ENCODE measurements at places on chromosomes 5 and 9.
A peak's percentile ranks its signal among the peaks of the same experiment; 100 is the strongest.

- DNase-seq, result no peak
Measured at GRCh38 chr5:65821966-65822365, 100.0 kb downstream of the NLN start.

DNA sequence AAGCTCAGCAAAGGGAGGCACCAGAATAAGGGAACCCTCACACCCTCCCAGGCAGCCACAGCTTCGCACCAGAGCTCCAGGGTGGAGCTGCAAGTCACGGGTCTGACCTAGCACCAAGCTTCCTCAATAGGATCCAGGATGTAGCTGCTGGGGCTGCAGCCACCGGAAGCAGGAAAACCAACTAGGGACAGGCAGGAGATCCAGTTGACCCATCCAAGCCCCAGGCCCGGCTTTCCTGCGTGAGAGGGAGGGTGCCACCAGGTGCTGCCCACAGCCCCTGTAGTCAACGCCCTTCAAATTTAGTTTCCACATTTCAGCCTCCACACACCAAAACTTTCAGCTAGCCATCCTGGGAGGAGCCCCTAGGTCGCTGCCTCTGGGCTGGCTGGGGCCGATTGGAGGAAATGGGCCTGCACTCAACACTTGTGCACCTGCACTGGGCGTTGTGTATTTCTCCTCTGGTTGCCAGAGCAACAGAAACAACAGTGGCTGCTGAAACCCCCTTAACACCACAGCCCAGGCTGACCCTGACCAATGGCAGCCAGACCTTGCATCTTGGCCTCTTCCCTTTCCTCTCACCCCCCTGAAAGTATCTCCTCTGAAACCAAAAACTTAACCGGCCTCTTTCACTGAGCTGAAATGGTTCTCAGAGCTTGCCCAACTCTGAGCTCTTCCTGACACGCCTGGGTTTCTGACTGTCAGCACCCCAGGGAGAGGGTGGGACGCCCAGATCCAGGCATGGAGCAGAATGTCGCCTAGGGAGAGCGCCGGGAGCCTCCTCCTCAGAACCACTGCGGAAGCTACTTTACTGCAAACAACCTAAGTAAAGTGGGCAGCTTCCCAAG lies 226.5 kb upstream of the MAP3K1 start:
- DNase-seq, result peak; percentile 42

DNA sequence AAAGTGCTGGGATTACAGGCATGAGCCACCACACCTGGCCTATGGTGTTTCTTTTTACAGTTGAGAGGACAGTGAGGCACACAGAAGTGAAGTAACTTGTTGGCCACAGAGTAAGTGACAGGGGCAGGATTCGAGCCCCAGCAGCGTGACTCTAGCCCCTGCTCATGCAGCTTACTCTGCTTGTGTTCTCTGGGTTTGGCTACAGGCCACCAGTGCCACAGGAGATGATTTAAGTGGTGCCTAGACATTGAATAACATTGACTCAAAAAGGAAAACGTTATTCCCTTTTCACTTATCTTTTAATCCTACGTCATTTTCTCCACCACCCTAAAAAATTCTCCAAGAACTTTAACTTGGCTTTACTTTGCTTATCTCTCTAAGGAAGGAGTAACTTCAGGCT lies 61.4 kb downstream of the SNX24 start:
- DNase-seq, result no peak

DNA sequence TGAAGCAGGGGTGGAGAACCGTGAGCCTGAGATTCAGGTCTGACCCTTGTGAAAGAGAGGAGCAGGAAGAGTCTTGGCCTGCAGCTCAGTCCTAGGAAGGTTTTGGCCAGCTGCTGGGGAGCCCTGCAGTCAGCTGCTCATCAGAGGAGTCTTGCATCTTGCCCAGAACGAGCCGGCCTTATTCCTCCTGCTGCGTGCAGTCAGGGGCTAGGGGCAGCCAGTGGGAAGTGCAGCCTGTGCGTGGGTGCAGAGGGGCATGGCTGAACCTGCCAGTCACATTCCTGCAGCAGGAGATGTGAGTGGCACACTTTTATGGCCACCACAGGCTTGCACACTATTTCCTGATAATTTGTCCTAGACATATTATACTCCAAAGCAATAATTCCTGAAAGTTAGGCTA lies 278.7 kb downstream of the NPR3 start:
- no peak for DNase-seq

- DNase-seq, result no peak
Measured at GRCh38 chr5:32726086-32726557, 15.0 kb downstream of the NPR3 start.

DNA sequence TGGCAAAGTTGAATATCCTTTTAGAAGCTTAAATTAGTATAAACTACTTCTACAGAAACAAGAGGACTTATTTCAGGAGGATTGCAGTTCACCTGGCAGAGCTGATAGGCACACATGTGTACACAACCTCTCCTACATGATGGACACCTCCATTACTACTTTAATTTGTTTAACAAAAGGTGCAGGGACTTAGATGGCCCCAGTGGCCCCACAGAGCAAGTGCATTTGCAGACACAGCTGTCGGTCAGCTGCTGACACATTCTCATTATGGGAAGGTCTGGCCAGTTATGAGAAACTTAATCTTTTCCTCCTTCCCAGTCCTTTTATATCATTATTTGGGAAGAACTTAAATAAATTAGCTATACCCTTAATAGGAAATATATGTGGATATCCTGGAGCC lies 28.3 kb downstream of the TDRD7 start:
- no peak for DNase-seq

- no peak for DNase-seq
Measured at GRCh38 chr9:121902461-121903135, 190.5 kb downstream of the TTLL11 start.

- no peak for DNase-seq
Measured at GRCh38 chr9:93587651-93588347, 11.4 kb downstream of the PHF2 start.

- DNase-seq, result no peak
Measured at GRCh38 chr5:138663009-138663408, 87.8 kb upstream of the HSPA9 start.

DNA sequence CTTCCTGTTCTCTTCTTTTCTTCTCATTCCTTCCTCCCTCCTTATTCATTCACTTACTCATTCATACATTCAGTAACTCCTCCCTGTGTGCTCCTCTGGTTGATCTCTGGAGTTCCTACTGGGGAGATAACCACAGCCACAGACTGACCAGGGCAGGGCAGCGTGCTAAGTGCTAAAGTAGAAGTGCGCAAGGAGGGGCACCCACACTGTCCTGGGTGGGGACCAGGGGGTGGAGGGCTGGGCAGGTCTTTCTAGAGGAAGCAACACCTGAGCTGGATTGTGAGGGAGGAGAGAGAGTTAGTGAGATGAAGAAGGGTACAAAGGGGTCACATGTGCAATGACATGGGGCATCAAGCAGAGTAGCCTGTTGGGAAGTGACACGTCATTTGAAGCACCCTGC lies 13.8 kb downstream of the ENHO start:
- no peak for DNase-seq

- no peak for DNase-seq
Measured at GRCh38 chr5:14009575-14009974, 65.1 kb upstream of the DNAH5 start.

GRCh38 chr9:105836936-105837660 lies 142.8 kb downstream of the TMEM38B start:
- no peak for DNase-seq

GRCh38 chr9:120937127-120937526 lies 10.5 kb upstream of the TRAF1 start:
- DNase-seq, result no peak

GRCh38 chr9:110762783-110763182 lies 94.2 kb downstream of the MUSK start:
- no peak for DNase-seq

DNA sequence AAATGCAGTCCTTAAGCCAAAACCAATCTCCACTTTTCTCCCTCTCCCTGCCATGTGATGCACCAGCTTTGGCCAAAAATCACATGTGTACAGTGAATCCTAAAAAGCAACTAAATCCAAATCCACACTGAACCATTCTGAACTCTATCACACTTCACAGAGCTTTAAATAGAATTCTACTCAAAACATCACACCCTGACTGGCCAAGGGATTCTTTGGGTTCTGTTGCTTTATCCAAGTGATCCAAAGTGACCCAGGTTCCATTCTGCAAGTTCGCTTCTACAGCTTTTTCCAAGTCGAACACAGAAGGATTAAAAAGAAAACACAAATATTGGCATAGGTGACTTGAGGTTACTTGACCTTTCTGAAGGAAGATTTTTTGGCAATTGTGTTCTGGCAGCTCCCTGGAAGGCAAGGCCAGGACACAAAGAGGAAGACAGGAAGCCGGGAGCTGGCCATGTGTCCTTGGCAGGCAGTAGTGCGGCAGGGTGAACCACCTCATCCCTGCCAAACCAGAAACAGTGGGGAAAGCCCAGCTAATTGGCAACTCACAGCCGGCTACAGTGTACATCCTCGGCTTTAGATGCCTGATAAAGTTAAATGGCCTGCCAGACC lies 115.0 kb downstream of the NFIB start:
- DNase-seq, result no peak

- no peak for DNase-seq
Measured at GRCh38 chr5:179270581-179271427, 74.5 kb downstream of the ADAMTS2 start.

DNA sequence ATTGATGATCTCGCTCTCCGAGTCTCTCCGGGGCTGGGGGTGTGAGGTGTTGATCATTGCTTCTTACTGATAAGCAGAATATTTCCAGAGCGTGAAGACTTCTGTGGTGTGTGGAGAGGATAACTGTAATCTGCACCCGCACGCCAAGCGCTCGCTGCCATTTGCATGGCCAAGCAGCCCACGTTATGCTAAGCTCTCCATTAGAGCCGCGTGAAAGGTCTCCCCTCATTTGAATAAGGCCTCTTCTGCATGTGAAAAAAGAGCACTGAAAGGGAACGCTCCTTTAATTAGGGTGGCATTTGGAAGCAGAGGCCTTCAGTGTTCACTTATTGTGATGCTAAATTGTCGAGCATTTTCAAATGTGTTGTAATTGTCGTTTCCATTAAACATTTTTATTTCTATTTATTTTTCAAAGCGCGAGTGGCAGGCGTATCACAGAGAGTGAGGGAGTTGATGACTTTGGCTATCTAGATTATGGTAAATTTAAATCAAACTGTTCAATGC lies 163.6 kb upstream of the IRX2 start:
- no peak for DNase-seq

GRCh38 chr9:75539523-75539922 lies 350.9 kb upstream of the PCSK5 start:
- DNase-seq, result no peak

DNA sequence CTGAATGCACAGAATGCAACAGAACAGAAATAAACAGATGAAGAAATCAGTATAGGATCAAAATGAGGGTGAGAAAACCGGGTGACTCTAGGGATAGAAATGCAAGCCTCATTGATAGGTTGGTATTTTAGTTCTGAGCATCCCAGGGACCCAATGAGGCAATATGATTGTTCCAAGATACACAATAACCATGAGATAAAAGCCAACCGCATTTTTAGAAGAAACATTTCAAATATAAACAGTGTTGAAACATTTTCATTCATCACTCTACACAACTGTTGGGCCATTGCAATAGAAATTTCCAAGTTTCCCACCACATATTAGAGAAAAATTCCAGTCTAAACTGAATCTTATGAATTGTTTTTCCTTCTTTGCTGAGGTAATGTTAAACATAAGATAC lies 452.3 kb upstream of the PTGER4 start:
- DNase-seq, result no peak

Data from stimulated activated CD4-positive, alpha-beta T cell treated with anti-CD3 and anti-CD28 coated beads, Interleukin-4, amount 100 ng/mL, for 24 hours (primary cell).